ENCODE measurements at places on chromosomes 16 and 17.

GRCh38 chr17:59513934-59514841 lies 51.2 kb upstream of the DHX40 start:
- DNase-seq, result peak; percentile 37

DNA sequence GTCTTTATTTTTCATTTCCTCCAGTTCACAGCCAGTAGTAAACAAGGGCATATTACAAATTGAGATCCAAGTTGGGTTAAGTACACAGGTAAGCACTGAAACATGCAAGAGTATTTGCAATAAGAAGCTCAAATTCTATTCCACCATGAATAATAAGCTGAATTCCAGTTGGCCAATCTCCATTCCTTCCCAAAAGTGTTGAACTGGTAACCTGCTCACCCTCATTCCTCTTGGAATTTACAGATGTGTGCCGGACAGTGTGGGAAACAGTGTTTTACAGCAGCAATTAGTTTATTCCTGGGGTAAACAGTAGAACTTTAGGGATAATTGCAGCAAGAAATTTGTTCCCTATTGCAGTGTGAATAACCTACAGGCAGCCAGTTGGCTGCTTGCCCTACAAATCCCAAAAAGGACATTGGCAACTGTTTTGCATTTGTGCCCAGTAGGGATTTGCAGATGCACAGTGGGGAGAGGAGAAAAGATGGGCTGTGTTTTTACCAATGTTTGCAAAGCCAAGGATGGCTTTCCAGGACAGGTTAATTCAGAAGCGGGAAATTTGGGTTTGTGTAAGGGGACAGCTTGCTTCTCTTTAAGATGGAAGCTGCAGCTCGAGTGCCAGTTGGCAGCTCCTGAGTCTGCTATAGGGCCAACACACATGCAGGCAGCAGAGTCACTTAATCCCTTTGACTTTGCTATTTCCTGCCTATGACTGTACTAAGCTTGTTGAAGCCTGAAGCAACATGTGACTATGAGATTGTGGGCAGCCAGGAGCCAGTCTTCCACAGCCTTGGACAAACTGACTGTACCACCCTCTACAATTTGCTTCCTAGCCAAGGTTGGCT lies 318.9 kb downstream of the MAP2K6 start:
- DNase-seq, result peak; percentile 61

- DNase-seq, result no peak
These were observed 7.3 kb upstream of the WDR45B start for GRCh38 chr17:82655523-82655922.

DNA sequence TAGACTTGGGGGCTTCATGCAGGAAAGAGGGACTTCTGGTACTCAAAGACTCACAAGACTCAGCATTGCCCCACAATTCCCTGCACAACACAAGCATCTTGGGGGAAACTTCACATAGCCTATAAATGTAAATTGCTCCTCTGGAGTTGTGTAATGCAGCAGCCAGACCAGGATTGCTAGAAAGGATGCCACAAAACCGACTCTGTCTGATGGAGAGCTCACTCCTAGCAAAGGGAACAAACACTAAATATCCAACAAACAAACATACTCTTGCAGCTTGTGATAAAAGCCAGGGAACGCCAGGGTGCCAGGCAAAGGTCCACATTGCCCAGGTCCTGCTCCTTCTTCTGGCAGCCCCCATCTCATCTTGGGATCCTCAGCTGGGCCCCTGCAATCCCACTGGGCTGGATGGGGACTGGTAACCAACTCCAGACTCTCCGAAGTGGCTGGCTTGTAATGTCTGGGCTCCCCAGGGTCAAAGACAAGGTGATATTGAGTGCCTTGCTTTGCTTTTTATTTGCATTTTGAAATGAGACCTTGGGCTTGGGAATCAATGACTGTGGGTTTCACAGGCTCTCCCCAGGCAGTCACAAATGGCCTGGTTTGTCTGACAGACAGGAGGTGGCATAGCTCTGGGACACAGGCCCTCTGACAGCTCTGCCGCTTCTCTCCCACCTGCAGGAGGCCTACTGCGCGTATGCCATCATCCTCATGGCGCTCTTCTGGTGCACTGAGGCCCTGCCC lies 15.3 kb downstream of the SLC13A2 start:
- DNase-seq, result no peak

DNA sequence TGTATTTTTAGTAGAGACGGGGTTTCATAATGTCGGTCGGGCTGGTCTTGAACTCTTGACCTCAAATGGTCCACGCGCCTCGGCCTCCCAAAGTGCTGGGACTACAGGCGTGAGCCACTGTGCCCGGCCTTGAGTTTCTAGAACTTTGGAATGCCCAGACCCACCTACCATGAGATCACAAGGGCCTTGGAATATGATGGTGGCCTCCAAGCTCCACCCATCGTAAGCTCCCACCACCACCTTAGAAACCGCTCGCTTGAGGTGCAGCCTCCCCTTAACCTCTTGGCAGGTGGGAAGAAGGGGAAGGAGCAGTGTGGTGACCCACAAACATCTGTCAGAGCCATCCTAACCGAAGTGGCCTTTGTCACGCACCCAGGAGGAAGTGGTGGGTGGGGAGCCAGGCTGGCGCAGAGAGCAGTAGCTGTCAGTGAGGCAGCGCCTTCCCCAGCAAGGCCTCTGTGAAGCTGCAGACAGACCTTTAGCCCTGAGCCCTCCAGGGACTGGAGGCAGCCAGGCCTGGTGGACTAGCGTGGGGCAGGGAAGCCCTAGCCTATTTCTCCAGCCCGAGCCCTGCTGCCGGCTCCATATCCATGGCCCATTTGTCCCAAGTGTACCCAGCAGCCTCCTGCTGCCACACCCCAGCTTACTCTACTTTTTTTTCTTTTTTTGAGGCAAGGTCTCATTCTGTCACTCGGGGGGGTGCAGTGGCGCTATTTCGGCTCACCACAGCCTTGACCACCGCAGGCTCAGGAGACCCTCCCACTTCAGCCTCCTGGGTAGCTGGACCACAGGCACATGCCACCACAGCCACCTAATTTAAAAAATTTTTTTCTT lies 13.1 kb upstream of the SEPHS2 start:
- no peak for DNase-seq

DNA sequence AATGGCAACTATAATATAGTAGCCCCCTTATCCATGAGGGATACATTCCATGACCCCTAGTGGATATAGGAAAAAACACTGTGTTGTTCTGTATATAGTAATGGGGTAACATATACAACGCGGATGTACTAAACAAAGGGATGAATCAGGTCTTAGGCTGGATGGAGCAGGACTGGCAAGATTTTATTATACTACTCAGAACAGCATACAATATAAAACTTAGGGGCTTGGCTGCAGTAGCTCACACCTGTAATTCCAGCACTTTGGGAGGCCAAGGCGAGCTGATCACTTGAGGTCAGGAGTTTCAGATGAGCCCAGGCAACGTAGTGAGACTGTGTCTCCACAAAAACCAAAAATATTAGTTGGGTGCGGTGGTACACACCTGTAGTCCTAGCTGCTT lies 26.8 kb downstream of the VMP1 start:
- no peak for DNase-seq

DNA sequence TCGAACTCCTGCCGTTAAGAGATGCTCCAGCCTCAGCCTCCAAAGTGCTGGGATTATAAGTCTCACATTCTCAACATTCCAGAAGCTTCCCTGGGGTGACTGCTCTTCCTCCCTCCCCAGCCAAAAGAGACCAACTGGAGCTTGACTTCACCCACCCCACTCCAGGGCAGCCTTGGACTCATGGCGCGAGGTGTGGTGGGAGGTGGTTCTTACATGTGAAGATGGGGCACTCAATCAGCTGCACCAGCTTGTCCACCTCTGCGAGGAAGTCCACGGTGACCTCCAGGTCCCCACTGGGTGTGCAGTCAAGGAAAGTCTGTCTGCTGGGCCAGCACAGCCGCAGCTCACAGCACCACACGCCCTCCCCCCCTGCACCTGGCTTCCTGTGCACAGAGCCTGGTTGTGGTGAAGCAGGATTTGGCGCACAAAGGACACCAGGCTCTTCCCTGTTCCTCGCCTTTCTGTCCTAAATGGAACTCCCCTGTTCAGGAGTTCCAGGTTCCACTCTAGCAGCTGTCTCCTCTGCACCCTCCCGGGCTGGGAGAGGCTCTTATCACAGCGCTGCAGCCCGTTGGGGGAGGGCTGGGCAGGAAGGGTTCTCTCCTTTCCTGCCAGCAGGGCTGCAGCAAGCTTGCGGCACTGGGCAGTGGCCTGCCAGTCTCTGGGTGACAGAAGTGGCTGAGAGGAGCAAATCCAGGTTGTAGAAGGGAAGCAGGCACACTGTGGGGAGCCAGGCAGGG lies 9.6 kb upstream of the MTSS2 start:
- no peak for DNase-seq

DNA sequence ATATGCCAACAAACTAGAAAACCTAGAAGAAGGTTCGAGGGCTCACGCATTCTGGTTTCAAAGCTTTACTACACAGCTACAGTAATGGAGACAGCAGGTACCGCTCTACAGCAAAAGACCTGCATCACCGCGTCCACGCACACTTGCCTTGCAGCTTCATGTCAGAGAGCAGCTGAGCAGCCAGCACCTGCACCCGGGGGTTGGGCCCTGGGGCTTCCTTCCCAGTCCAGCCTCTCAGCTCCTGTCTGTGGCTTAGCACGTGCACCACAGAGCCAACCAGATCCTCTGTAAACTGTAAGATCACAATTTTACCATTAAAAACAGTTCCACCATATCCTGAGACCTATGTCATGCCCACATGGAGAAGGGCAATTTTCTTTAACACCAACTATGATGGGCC lies 15.3 kb downstream of the MEAK7 start:
- no peak for DNase-seq

DNA sequence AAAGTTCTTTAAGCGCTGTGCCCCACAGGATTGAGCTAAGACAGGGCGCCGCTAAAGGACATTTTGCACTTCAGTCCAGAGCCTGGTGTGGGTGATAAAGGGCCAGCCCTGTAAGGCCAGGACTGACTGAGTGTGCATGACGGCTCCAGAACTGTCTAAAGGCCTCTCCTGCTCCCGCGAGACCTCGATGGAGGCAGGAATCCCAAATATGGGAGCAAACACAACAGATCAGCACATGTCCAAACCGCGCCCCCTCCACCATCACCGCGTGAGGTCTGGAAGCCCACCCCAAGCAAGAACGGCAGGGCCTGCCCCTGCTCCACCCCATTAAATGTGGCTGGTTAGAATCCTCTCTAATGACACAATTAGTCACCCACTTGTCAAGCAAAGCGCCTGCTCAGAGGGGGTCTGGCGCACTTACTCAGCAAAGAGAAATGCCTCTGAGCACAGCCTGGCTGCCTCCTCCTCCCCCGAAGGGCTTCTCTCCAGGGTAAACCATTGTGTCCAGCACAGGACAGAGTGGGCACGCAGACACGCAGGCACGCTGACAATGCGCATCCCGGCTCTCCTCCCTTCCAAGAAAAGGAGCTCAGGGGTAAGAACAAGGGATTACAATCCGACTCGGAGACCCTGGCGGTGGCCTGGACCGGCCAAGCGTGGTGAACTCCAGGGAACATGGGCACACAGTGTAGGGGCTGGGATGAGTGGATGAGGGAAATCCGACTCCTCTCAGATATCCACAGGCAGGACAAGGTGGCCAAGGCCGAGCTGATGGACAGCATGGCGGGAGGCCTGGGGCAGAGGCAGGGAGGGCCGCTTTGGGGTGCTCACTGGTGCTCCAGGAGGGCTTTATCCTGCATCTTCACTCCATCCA lies 1.5 kb downstream of the MXRA7 start:
- peak; percentile 88 for DNase-seq

GRCh38 chr17:76643553-76644148 lies at the start of gene ST6GALNAC1:
Gene ST6GALNAC1, minus strand, starts transcription at chr17:76643757. Its CDS starts 119 bp downstream, at chr17:76643638.
- DNase-seq, result no peak

GRCh38 chr17:82475458-82475857 lies 16.9 kb downstream of the NARF start:
- DNase-seq, result no peak

GRCh38 chr16:49366669-49367068 lies 6.9 kb upstream of the C16orf78 start:
- DNase-seq, result no peak

DNA sequence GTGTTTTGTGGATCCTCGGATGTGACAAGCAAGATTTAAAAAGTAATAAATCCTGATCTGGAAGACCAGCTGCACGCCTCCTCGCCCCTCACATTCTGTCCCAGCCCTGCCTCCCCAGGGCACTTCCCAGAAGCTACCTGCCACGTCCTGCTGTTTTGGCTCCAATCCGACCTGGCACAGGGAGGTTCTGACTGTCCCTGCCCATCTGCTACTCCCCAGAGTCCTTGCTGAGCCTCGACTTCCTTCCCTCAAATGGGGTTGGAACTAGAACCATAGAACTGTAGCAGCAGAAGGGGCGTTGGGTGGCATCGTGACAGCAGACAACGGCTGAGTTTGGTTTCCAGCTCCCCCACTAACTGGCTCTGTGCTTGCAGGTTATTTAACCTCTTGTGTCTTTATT lies 71.7 kb downstream of the RPH3AL start:
- DNase-seq, result no peak

DNA sequence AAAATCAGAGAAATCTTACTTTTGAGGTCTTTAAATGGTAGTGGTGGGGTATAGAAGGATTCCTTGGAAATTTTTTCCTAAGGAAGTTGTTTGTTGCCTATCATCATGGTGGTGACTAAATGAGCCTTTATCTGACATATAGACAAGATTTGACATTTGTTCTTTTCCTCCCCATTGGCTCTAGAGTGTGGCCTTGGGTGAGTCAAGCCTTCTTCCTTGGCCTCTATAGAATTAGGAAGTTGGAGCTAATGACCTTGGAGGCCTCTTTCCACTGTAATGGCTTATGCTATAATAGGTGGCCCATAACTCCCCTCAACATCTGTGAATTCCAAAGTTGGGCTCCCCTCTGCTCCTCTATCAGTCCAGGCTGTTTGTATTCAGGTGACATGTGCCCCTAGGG lies 79.1 kb upstream of the HNF1B start:
- no peak for DNase-seq

GRCh38 chr17:61862975-61863800 lies at the start of gene BRIP1:
Gene BRIP1, minus strand, starts transcription at chr17:61863528. Its CDS starts 1,989 bp downstream, at chr17:61861539.
- peak; percentile 74 for DNase-seq

GRCh38 chr16:66322174-66322573 lies 44.3 kb upstream of the CDH5 start:
- no peak for DNase-seq

DNA sequence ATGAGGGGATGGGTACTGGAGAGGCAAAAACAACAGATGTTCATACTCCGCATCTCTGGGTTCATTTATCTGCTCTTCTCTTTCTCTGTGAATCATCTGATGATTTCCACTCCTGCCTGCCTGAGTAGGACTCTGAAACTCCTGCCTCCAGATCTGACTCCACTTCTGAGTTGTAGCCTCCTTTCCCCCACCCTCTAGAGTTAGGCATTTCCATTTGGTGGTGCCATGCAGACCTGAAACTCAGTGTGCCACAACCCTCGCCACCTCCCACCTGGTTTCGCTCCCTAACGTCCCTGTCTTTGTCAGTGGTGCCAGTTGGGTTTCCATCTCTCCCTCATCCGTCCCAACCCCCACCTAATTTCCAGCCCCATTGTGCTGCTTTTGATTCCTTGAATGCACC lies 126.2 kb downstream of the PRKCB start:
- no peak for DNase-seq

GRCh38 chr16:84925092-84925772 lies 86.1 kb downstream of the ZDHHC7 start:
- DNase-seq, result no peak

- DNase-seq, result no peak
These were observed 8.2 kb downstream of the KRT9 start for GRCh38 chr17:41563607-41564170.

- no peak for DNase-seq
These were observed 46.8 kb downstream of the SREBF1 start for GRCh38 chr17:17789828-17790636.
